ENCODE measurements at places on chromosomes 5 and 9.

GRCh38 chr5:78855026-78855425, 130.1 kb downstream of the ARSB start:
- DNase-seq = no peak

DNA sequence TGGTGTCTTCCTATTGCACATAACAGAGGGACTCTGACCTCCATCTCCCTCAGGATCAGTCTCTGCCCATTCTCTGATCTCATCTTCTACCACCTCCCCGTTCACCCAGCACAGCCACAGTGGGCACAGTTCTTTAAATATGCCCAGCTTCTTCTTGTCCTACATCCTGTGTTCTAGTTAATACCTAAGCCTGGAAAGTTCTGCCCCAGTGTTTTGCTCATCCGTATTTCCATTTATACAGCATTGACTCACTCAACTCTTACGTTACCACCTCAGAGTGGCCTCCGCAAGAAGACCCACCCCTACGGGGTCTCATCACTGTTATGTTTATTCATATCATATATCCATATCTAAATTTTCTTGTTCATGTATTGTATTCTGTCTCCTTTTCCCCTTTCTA, 315.5 kb downstream of the ADGRV1 start:
- no peak for DNase-seq

- no peak for DNase-seq
These were observed 90.3 kb upstream of the ERCC6L2 start for GRCh38 chr9:95785209-95785608.

GRCh38 chr5:77356740-77357139, 135.4 kb downstream of the WDR41 start:
- no peak for DNase-seq

DNA sequence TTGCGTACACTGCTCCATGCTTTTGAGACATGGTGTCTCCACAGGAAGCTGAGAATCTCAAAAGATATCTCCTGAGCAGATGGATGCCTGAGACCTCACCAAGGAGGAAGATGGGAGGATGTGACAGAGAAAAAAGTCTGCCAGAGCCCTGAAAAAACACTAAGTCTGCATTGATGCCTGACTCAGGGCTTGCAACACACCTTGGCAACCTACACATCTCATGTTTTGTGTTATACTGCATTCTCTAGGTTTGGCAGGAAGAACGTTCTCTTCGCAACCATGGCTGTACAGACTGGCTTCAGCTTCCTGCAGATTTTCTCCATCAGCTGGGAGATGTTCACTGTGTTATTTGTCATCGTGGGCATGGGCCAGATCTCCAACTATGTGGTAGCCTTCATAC, 19.2 kb downstream of the SLC22A4 start:
- DNase-seq = no peak

- DNase-seq = no peak
These were observed 8.0 kb downstream of the RNF44 start for GRCh38 chr5:176529116-176529740.

GRCh38 chr9:8679371-8679822, 879.8 kb upstream of the DMAC1 start:
- DNase-seq = no peak

DNA sequence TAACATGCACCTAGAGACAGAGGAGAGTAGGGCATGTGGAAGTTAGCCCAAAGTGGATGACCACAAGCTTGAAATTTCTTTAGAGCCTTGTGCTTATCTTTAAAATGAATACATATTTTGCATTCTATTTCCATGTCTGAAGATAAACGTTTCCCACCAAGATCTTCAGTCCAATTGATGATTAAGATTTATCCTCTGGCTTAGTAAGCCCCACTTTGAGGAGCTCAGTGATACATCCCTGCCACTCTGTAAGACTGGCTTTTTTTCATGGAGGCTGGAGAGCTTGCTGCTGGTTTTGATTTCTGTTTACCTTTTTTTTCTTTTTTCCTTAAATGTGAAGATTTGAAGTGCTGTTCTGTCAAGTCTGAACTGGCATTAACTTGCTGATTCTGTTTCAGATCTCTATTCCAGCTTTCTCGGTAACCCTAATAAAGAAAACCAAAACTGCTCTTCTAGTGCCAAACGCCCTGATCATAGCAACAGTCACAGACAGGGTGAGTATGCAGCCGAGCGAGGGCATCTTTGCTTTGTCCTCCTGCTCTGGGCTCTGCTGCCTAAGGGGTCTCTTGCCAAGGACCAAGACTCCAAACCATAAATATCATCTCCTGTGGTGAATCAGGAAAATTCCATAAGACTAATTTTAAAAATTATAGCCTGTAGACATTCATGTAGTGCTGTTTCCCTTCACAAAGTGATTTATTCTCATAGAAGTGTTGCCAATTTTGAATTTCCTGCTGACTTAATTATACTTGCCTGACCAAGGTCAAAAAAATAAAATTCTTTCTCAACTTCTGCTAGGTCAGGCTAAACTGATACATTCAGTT, 54.3 kb downstream of the GRAMD2B start:
- DNase-seq = no peak

- no peak for DNase-seq
These were observed 12.5 kb downstream of the CARD6 start for GRCh38 chr5:40853632-40854192.

- DNase-seq = no peak
These were observed 16.4 kb upstream of the GALNT10 start for GRCh38 chr5:154174091-154174490.

- DNase-seq = no peak
These were observed 13.7 kb upstream of the CAMSAP1 start for GRCh38 chr9:135920973-135921585.

DNA sequence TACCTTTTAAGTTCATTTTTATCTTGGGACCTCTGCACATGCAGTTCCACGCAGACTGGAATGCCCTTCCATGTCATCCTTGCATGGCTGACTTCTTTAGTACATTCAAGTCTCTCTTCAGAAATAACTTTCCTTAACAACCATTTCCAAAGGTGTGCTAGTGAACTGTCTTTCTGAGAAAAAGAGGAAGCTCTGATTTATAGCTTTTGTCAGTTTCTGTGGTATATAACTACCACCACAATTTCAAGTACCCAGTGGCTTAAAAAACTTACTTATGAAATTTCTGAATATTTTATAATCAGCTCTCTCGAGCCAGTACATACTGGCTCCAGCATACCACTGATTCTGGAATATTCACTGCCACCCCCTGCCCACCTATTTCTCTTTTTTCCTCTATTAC, 1613.8 kb downstream of the MAT2B start:
- no peak for DNase-seq

- no peak for DNase-seq
These were observed 355.1 kb upstream of the RFX3 start for GRCh38 chr9:3880851-3881250.

- DNase-seq = peak; percentile 67
These were observed 18.3 kb upstream of the TERT start for GRCh38 chr5:1312993-1313833.

GRCh38 chr5:132853323-132853722, 12.9 kb downstream of the GDF9 start:
- DNase-seq = no peak

- peak; percentile 38 for DNase-seq
These were observed 5.8 kb upstream of the RAB14 start for GRCh38 chr9:121207371-121207940.

- no peak for DNase-seq
These were observed 41.6 kb downstream of the RAB14 start for GRCh38 chr9:121160025-121160424.

DNA sequence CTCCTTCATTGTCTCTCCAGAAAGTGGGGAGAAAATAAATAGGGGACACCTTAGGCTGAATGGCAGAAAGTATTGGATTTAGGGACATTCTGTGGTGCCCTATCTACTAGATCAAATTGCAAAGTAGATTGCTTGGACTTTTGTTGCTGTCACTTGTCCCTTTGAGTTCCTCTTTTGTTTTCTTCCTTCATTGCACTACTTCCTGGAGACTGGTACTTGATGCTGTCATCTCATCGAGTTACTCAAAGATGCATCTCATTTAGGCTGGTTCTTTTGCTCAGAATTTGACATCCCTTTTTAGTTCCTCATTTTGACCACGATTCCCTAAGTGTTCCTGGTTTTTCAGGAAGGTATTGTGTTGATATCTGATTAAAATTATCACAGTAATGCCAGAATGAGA, 137.6 kb downstream of the ADGRV1 start:
- no peak for DNase-seq

- no peak for DNase-seq
These were observed 115.3 kb upstream of the CDKN2B start for GRCh38 chr9:22124263-22125011.

DNA sequence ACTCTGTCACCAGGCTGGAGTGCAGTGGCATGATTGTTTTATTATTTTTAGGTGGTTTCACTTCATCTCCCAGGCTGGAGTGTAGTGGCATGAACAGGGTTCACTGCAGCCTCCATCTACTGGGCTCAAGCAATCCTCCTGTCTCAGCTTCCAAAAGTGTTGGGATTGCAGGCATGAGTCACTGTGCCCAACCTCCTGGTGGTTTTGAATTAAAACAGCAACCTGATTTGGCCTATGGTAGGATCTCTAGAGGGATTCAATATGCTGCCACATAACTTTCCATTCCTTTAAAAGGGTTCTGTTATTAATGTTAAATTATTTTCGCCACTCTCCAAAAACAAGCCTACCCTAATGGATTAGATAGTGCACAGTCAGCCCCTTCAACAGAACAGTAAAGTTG, 9.9 kb upstream of the HSPA4 start:
- no peak for DNase-seq

- DNase-seq = no peak
These were observed 70.3 kb downstream of the SPTLC1 start for GRCh38 chr9:92044936-92045335.

- DNase-seq = no peak
These were observed 101.7 kb downstream of the UBAP2 start for GRCh38 chr9:33946779-33947535.

DNA sequence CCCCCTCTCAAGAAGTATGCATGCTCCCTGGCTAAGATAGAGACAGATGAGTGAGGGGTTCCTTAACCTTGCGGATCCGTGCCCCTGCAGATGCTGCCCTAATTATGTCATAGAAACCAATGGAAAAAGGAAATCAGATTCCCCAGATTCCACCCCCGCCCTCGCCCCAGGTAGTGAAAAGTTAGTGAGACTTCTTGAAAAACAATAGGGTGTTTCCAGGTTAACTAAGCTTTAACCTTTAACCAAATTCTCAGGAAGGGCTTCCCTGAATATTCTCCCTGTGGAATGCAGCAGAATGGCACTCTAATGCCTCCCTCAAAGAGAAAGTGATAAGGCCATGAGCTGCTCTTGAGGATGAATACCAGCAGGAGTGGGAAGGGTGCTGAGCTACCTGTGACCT, 116.0 kb upstream of the RANBP3L start:
- no peak for DNase-seq

- DNase-seq = no peak
These were observed 115.2 kb upstream of the SLC27A6 start for GRCh38 chr5:128850049-128850448.

- DNase-seq = no peak
These were observed 654 bp downstream of the RANBP6 start for GRCh38 chr9:6014670-6015270.

DNA sequence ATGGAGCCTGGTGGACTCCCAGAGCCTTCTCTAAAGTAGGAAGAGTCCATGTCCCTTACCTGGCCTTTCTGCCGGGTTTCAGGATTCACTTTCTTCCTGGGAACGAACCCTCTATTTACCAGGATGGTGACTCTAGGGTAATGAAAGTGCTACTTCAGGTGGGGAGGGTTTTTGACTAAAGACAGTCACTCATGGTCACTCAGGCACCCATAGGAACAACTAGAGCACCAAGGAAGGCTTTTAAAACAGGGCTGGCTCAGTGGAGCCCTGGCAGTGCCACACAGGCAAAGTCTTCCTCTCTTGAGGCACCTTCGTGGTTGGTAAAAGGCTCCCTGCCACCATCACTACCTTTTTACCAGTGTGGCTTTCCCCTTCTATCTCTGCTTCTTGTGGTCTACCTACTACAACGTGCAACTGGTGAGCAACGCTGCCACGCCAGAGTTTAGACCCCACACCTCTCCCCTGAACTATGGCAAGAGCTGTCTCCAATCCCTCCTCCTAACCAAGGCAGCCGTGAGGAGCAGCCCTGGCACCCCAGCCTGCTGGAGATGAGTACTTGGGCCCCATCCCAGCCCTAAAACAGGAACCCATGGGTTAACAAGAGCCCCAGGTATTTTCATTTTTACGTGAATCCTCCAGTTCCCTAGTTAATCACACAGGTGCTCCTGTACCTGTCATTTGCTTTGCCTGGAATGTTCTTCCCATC, 3.5 kb downstream of the SURF1 start:
- no peak for DNase-seq

GRCh38 chr9:93565089-93565488, 11.3 kb upstream of the PHF2 start:
- no peak for DNase-seq

DNA sequence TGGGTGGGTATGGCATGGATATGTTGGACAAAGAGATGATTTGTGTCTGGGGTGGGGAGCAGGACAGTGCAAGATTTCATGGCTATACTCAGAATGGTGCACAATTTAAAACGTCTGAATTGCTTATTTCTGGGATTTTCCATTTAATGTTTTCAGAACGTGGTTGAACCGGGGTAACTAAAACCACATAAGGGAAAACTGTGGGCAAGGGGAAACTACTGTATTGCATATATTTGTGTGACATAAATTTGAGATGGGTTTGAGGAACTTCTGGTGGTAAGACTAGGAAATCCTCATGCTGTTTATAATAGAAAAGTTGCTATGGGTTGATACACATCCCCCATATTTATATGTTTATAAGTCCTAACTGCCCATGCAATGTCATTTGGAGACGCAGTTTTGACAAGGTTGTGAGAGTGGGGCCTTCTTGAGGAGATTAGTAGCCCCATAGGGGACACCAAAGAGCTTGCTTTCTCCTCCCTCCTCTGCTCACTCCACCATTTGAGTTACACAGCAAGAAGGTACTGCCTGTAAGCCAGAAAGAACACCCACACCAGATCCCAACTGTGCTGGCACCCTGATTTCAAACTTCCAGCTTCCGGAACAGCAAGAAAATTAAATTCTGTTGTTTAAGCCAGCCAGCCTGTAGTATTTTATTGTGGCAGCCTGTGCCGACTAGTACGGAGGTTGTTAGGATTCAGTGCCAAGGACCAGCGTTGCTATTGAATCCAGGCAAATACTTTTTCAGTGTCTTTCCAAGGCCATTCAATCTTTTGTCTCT, 2118.9 kb downstream of the MAT2B start:
- DNase-seq = no peak

All from CD4-positive, alpha-beta T cell (primary cell).